ENCODE measurements at places on chromosomes 4 and X.

DNA sequence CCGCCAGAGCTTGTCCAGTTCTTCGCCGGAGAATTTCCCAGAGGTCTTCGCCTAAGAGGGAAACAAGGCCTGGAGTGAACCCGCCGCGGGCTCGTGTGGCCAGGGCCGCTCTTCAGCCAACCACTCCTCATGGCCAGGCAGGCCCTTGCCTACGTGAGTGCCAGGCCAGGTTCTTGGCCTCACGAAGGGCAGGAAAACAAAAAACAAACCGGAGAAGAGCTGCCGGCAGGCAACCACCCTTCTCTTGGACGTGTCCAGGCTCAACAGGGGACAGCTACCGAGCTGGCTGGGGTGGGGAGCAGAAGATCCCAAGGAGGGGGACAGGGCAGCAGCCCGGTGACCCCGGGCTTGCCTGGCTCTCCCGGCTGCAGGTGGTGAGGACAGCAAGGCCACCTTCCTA lies 13.3 kb downstream of the LRPAP1 start:
- no peak for DNase-seq

GRCh38 chr4:48939785-48940184 lies 33.2 kb upstream of the OCIAD2 start:
- no peak for DNase-seq

DNA sequence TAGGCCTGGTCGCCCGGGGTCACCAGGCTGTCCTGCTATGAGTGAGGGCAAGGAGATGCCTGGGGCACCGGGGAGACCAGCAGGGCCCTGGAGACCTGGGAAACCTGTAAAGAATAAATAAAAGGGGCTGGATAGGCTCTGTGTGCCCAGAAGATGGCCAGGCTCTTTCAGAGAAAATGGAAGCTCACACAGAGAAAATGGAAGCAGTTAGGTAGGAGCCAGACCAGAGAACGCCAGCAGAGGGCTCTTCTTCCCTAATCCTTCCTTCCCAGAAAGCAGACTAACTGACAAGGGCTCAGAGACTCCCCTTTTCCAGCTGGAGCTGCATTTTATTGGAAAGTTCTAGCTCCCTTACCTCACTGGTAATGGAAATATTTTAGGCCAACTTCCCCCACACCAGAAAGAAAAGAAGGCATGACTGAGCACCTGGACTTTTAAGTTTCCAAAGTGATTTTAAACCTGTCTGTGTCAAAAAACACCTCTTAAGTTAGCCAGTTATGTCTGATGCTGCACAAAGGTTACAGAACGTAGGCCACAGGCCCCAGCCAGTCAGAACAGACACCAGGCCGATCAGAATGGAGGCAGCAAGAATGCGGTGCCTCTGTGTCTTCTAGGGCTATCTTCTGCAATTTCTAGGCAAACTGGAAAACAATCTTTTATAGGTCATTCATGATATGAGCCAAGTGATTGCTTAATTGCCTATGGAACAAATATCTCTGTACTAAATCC lies 74.0 kb downstream of the ATG4A start:
- DNase-seq = no peak

- DNase-seq = no peak
Observed at GRCh38 chr4:9800848-9801247, 19.4 kb downstream of the DRD5 start.

DNA sequence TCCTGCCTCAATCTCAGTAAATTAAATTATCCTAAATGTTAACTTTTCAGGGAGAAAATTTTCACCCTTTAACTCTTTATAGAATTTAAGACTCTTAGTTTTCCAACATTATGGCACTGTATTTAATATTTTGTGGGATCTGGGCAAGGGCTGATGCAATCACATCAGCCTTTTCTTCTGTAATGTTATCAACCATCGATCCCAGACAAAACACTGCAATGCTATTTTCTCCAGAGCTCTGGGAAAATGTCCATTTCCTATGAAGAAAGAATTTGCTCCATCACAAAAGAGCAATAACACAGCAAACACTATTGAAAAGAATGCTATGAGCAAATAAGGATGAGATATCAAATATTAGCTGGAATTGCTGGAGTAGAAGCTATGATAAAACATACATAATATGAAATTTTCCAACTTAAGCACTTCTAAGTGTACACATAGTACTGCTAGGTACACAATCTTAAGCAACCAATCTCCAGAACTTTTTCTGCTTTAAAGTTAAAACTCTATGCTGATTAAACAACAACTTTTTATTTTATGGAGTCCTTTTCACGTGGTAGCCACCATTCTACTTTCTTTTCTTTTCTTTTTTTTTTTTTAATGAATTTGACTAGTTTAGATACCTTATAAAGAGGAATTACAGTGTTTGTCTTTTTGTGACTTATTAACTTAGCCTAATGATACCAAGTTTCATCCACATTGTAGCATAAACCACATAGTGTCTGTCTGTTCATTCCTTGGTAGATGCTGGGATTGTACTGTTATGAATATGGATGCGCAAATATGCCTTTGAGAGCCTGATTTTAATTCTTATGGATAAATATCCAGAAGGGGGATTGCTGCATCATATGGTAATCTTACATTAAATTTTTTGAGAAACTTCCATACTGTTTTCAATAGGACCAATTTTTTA lies 43.6 kb downstream of the UGT2A3 start:
- no peak for DNase-seq

DNA sequence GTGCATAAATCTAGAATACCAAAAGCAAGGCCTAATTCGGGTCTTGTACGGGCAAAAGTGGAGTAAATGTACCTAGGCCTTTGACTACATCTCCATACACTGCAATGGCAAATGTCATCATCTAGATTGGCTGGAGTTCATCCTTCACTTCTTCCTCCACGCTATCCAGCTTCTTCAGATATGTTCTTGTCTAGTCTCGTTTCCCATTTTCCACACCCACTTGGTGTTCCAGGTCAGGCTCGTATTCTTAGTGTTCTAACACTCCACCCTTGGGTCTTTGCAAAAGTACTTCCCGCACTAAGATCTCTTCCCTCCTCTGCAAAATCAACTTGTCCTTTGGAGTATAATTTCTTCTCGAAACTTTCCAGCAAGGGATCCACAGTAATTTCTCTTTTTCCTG lies 1.4 kb downstream of the COQ2 start:
- no peak for DNase-seq

- no peak for DNase-seq
Observed at GRCh38 chr4:58175024-58175423, 1064.8 kb upstream of the IGFBP7 start.

- DNase-seq = no peak
Observed at GRCh38 chr4:174629265-174629664, 107.0 kb upstream of the HPGD start.

DNA sequence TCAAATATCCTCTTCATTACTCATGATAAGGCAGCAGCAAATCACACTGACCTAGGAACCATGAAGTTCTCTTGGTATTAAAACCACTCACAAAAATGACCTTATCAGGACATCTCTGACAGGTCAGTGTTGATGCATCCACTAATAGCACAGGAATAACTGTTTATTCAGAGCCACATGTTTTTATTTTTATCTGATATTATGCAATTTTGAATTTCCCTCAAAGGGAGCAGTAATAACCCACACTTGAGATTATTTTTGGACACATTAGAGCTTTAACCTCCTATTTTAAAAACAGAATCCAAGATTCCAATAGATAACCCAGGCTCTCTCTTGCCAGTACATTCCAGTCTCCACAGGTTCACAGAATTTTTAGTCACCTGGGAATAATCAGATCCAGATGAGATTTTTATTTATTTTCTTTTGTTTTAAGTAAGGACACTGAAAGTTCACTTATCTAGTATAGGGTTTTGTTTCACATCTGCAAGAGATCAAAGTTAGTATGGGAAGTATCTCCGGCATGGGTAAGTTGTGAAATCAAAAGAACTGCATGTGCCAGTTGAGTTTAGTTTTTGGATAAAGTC lies 36.3 kb upstream of the MYOZ2 start:
- no peak for DNase-seq

- DNase-seq = no peak
Observed at GRCh38 chrX:46589977-46590723, 16.6 kb downstream of the CHST7 start.

- peak; percentile 60 for DNase-seq
Observed at GRCh38 chr4:183445097-183445428, 627 bp downstream of the CDKN2AIP start.

GRCh38 chr4:153084980-153085630 lies 119.1 kb upstream of the TRIM2 start:
- peak; percentile 63 for DNase-seq

GRCh38 chr4:159655547-159655946 lies 552.7 kb downstream of the RAPGEF2 start:
- no peak for DNase-seq

Data from GM13977 (cell line).